Pericardium fibroblast (primary cell): ENCODE measurements at places on chromosomes 2 and 18. TPM values are rescaled to one million over a fixed set of nuclear protein-coding genes. Genes with fewer than 3 reads are reported as not detected.

The ZNF396 gene
- total RNA-seq, result 1.0 and 1.4 TPM in 2 replicates

The GPR155 gene
- total RNA-seq, result 1.2 and 3.4 TPM in 2 replicates

The POU3F3 gene
- not detected in 2 replicates for total RNA-seq

The EVA1A gene
- 7.3 and 26.1 TPM in 2 replicates for total RNA-seq

The MFSD2B gene
- 0.60 TPM in 1 of 2 replicates, not detected in the other for total RNA-seq

The DYTN gene
- total RNA-seq, result not detected in 2 replicates

The ACKR3 gene
- 4.9 and 15.8 TPM in 2 replicates for total RNA-seq

The KRCC1 gene
- total RNA-seq, result 21.4 and 33.1 TPM in 2 replicates

The SIX2 gene
- 19.5 and 35.8 TPM in 2 replicates for total RNA-seq

The CNRIP1 gene
- 26.6 and 30.1 TPM in 2 replicates for total RNA-seq

The ASAP2 gene
- 18.8 and 20.3 TPM in 2 replicates for total RNA-seq

The NEU2 gene
- not detected in 2 replicates for total RNA-seq

The RBKS gene
- total RNA-seq, result 1.6 and 1.7 TPM in 2 replicates
